OCI-M1 (cell line): ENCODE measurements at places on chromosomes 6 and 20.

- no peak for DNase-seq
These were observed 179.1 kb downstream of the DOK5 start for GRCh38 chr20:54654450-54654849.

DNA sequence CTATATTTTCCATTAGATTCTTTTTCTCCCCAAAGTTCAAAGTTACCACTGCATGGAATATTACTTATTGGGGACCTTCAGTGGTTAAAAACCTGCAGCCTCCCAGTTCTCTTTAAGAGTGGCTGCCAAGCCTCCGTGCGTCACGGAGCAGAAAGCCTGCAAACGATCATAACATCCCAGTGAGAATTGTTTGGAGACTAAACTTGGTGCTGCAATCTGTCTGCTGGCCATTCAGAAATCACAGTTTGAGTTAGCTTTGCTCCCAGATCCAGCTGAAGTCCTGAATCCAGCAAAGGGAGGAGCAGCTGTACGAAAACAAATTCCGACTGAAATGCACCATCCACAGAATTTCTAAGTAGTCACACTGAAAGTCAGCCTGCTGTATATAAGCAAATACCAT, 213.5 kb upstream of the PDE10A start:
- DNase-seq = no peak

GRCh38 chr6:78615430-78615904, 251.9 kb upstream of the IRAK1BP1 start:
- no peak for DNase-seq

DNA sequence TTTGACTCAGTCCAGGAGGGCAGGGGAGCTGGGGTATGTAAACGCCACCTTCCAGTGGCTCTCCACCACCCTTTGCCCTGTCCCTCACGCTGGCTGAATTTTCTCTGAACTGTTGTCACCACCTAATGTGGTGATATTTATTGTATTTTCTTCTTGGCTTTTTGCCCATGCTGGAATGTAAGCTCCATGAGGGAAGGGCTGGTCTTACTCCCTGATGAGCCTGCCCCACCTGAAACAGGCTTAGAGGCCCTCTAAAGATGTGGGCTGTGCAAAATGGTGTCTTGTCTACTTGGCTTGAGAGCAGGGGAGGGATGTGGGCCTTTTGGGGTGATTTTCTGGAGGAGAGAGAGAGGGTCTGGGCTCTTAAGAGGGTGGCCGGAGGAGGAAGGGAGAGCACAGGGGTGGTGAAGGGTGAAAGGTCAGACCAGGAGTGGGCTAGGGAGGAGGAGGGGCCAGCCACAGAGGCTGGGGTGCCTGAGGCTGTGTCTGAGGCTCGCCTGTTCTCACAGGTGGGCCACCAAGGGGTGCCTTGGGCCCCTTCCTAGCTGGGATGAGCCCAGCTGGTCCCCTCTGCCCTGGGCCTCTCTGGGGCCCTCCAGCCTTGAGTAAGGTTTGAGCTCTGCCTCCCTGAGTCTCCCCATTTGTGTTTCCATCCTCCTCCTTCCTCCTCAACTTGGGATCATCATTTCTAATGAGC, 37.3 kb downstream of the SPDEF start:
- no peak for DNase-seq

DNA sequence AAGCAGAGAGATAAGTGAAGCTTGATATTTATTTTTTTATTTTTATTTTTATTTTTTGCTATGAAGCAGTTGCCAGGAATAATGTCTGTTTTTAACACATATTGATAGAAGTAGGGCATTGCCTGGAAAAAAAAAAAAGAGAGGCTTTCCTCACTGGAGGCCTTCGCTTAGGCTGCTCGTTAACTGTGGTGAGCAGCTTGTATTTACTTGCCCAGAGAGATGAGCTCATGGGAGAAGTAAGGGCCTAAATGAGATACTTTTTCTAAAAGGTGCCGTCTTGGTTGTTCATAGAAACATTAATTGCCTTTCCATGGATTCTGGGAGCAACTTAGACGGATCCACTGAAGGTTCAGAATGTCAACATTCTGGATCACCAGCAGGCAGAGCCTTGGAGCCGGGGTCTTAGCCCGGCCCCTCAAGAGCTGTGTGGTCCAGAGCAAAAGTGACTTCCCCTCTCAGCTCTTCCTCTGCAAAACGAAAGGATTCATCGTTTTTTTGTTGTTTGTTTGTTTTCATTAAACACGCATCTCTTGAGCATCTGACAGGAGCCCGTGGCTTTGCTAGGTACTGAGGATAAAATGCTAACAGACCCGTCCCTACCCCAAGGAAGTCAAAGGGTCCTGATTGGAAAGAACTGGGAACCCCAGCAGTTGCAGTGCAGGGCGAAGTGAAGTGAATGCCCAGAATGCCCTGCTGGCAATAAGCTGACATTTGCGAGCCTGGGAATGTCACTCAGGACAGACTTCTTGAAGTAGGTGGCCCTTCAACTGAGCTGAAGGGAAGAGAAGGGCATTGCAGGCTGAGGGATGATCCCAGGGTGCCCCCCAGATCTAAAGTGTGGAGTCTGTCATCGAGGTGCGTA, 138.5 kb downstream of the ZDHHC14 start:
- DNase-seq = no peak

- no peak for DNase-seq
These were observed 406.9 kb upstream of the MAP3K7 start for GRCh38 chr6:90993770-90994169.

DNA sequence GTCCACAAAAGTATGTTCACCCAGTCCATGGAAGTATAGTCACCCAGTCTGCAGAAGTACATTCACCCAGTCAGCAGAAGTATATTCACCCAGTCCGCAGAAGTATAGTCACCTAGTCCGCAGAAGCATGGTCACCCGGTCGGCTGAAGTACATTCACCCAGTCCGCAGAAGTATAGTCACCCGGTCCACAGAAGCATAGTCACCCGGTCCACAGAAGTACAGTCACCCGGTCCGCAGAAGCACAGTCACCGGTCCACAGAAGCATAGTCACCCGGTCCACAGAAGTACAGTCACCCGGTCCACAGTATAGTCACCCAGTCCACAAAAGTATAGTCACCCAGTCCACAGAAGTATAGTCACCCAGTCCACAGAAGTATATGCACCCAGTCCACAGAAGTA, 8.8 kb downstream of the TCFL5 start:
- no peak for DNase-seq

GRCh38 chr6:157732007-157732406, 91.0 kb upstream of the SNX9 start:
- no peak for DNase-seq

DNA sequence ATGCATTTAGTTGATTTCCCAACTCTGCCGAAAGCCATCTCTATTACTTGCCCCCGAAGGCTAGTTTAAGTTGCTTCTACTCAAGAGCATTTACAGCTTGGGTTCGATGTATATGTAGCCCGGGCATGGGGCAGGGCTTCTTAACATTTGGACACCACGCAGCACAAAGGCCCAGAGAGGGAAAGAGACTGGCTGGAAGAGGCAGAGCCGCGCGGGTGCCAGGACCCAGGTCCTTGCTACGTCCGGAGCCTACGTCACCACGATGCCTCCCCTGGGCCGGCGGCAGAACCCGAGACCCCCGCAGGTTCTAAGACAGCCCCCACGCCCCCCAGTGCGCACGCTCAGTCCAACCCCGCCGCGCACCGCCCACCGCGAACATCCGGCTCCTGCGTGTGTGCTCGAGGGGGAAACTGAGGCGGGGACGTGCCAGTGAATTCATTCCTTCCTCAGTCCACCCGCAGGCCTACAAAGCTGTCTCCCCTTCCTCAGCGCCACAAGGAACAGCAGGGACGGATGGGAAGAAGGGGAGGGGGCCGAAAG, 367 bp upstream of the PCIF1 start:
- peak; percentile 70 for DNase-seq

GRCh38 chr20:56628873-56629463, at the start of gene TFAP2C:
Gene TFAP2C (plus strand): TSS chr20:56629306. CDS start chr20:56629545, 239 bp downstream.
- no peak for DNase-seq

- peak; percentile 20 for DNase-seq
These were observed 363.2 kb upstream of the FLRT3 start for GRCh38 chr20:14700639-14700960.

DNA sequence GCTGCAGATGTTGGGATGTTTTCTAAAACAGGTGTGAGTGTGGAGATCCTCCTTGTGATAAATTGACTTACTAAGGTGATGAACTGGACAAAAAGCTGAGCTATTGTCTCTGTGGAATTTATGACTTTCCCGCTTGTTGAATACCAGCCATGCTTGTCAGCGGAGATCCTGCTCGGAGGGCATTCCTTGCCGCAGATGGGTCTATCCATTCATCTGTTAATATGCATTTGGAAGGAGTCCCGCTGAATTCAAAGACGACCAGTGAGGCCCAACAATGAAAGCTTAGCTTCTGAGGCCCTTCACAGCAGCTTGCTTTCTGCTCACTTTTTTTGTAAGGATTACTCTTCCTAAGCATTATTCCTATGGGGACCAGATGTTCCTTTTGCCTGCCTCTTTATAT, 124.9 kb downstream of the TIAM2 start:
- DNase-seq = no peak

DNA sequence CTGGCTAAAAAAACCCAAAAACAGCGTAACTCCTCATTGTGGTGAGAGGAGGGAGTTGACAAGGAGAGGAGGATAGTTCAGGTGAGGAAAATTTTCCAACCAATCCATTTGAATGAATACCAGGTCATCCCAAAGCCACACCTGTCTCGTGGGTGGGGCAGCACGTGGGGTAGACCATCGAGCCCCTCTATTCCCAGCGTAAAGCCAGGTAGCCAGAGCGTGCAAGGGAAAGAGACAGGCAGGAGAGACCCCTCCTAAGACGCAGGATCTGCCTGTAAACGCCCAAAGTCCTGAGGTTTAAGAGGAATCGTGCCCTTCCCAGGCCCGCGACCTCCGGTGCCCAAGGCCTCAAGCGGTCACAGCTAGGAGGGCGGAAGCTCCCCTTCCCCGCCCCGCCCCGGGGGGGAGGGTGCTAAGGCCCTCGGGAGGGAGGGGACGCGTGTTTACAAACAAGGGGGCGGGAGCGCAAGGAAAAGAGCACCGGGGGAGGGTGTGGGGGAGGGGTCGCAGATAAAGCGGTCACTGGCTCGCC, 712 bp downstream of the RXRB start:
- DNase-seq = peak; percentile 97

DNA sequence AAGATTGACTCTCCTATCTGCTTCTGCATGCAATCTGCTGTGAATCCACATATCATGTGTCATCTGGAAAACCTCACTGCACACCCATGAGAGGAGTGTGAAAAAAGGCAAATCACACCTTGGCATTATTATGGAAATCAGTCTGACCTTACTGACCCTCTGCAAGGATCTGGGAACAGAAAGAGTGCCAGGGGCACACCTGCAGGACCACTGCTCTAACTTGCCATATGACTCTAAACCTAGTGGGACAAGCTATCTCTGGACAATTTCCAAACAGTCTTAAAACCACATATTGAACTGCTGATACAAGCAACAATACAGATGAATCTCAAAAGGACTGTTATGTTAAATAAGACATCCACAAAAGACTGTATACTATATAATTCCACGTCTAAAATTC, 50.3 kb downstream of the ABHD12 start:
- no peak for DNase-seq

GRCh38 chr6:157063176-157063905, 260.0 kb downstream of the TMEM242 start:
- DNase-seq = no peak

- DNase-seq = no peak
These were observed 191.7 kb upstream of the HSF2 start for GRCh38 chr6:122207794-122208193.

GRCh38 chr6:16496991-16497801, 258.8 kb downstream of the GMPR start:
- DNase-seq = no peak

GRCh38 chr20:46119028-46119546, 973 bp downstream of the CD40 start:
- no peak for DNase-seq

GRCh38 chr6:53866226-53866625, 71.4 kb downstream of the LRRC1 start:
- DNase-seq = no peak

DNA sequence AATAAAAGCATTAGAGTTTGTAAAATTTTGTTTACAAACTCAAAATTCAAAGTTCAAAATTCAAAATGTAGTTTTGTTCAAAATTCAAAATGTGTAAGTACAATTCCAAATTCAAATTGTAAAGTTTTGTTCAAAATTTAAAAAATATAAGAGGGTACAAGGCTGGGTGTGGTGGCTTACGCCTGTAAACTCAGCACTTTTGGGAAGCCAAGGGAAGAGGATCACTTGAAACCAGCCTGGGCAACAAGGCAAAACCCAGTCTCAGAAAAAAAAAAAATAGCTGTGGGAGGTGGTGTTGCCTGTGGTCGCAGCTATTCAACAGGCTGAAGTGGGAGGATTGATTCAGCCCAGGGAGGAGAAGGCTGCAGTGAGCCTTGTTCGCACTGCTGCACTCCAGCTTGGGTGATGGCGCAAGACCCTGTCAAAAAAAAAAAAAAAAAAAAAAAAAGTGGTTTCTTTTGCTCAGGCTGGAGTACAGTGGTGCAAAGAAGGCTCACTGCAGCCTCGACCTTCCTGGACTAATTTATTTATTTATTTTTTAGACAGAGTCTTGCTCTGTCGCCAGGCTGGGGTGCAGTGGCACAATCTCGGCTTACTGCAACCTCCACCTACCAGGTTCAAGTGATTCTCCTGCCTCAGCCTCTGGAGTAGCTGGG, 5.4 kb upstream of the ZBTB12 start:
- peak; percentile 93 for DNase-seq

GRCh38 chr6:170295510-170296422, 4.9 kb upstream of the DLL1 start:
- DNase-seq = no peak

DNA sequence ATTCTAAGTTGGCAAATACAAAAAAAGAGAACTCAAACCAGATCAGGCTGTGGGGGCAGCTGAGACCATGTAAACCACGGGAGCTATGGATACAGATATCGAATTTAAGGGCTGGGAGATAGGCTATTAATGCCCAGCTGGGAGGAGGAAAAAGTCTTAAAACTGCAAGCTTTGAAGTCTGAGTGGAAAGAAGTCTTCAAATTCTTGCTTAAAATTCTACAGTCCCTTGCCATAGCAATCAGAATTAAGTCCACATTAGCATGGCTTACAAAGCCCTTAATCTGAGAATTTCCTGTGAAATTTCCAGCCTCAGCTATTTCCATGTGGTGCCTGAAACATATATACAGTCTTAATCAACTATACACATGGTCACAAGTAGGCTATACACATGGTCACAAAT, 465.0 kb upstream of the HSF2 start:
- DNase-seq = peak; percentile 19

GRCh38 chr20:32112841-32113240, 3.3 kb downstream of the TM9SF4 start:
- peak; percentile 28 for DNase-seq

- DNase-seq = no peak
These were observed 196.3 kb upstream of the SUPT3H start for GRCh38 chr6:45574014-45574461.

GRCh38 chr6:105991561-105992314, 94.4 kb upstream of the PRDM1 start:
- DNase-seq = peak; percentile 74

DNA sequence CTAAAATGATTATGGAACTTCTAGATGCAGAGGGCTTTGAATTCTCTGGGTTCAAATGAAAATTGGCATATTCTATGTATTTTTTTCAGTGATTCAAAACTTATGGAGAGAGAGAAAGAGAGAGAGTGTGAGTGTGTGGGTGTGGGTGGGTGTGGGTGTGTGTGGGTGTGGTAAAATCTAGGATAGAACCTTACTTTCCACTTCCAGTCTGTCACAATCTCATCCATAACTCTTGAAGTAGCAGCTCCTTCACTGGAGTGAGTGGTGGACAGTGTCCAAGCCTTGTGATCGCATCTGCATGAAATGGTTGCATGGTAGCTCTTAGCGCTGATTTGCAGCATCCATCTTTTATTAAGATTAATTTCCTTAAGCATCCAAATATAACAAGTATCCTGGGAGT, 37.7 kb downstream of the ADGB start:
- no peak for DNase-seq
